Occipital lobe (tissue), 3 donors: ENCODE measurements at places on chromosomes 6 and 20. TPM values are rescaled to one million over a fixed set of nuclear protein-coding genes. Genes with fewer than 3 reads are reported as not detected.

The PDYN gene
- total RNA-seq = not detected

The CEP162 gene
- 49.4 TPM for total RNA-seq

The LIME1 gene
- 1.7 TPM for total RNA-seq

The DBNDD2 gene
- 5.9 TPM for total RNA-seq

The PCIF1 gene
- 14.5 TPM for total RNA-seq

The LYRM4 gene
- 16.2 TPM for total RNA-seq

The EEF1A2 gene
- 214 TPM for total RNA-seq

The RPN2 gene
- 105 TPM for total RNA-seq

The EPHA7 gene
- total RNA-seq = 102 TPM

The TRPC4AP gene
- total RNA-seq = 45.9 TPM

The RAB44 gene
- not detected for total RNA-seq

The BHLHE23 gene
- not detected for total RNA-seq

The TCEA2 gene
- 36.0 TPM for total RNA-seq

The SNPH gene
- total RNA-seq = 23.4 TPM

The VWA7 gene
- 0.31 TPM for total RNA-seq

The CPXM1 gene
- total RNA-seq = 7.8 TPM

The SLC25A27 gene
- total RNA-seq = 30.7 TPM

The TSPO2 gene
- not detected for total RNA-seq

The LCA5 gene
- total RNA-seq = 17.3 TPM

The PPARD gene
- total RNA-seq = 2.2 TPM

The CENPB gene
- total RNA-seq = 55.4 TPM

The PKIB gene
- 1.7 TPM for total RNA-seq

The CALHM4 gene
- not detected for total RNA-seq

The TTLL9 gene
- 1.7 TPM for total RNA-seq

The TAP1 gene
- total RNA-seq = 7.5 TPM

The TCP11 gene
- total RNA-seq = 0.31 TPM

The PLCB1 gene
- total RNA-seq = 72.5 TPM

The C2 gene
- total RNA-seq = 4.7 TPM

The PPP1R10 gene
- total RNA-seq = 55.7 TPM

The DEFB121 gene
- total RNA-seq = not detected
